ENCODE measurements at places on chromosomes 16 and 17.

GRCh38 chr17:80916246-80916645, 75.4 kb upstream of the CHMP6 start:
- DNase-seq, result no peak

DNA sequence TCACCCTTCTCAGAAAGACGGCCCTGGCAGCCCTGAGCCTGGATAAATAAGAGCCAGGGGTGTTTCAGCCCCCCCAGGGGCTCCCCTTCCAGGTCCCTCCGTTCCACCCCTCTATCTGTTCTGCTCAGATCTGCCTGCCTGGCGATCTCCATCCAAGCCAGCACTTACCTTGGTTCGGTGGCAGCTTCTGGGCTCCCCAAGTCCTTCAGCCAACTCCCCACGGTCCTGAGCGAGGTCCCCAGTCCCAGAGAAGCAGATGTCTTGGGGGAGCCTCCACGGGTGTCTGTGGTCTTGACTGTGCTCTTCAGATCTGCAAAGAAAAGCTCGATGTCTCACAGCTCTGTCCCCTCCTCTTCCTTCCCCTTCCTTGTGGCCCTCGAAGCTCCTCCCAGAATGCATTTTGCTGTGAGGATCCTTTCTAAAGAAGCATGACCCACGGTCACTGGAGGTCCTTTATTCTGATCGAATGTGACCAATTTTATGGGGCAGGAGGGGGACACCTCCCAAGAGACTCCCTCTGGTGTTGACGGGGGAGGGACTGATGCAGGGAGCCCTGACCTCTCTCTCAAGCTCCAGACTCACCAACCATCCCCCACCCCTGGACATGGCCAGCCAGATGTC, at the start of gene PIK3R6:
Gene PIK3R6, minus strand, starts transcription at position 314 of the 621 bp plus-strand sequence. CDS start 17,880 bp downstream, outside the sequence.
- no peak for DNase-seq

GRCh38 chr16:80710918-80711317, 93.5 kb downstream of the CDYL2 start:
- no peak for DNase-seq

GRCh38 chr16:63244631-63245030, 1208.4 kb upstream of the CDH8 start:
- no peak for DNase-seq

DNA sequence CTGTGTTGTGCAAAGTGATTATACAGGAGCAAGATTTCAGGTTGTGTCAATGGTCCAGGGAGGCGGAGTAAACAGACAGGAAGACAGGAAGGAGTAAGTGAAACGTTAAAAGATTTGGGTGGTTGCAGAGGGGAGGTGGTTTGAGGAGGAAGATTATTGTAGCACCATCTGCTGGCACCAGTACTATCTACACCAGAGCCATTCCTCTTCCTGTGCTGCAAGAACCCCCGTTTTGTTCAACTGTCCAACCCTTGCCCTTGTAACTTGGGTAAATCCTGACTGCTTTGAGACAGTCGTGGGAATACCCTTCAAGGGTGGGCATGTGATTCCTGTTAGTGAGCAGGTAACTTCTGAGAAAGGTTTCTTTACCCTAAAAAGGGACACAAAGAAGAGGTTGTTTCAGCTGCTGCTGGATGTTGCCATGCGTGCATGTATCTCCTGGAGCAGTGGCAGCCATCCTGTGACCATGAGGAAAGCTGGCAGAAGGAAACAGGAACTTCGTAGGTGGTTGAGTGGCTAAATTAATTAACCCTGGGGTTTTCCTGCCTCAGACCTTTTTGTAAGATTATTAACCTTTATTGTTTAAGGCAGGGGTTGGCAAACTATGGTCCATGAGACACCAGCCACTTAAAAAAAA, 124.1 kb downstream of the PRKCA start:
- DNase-seq, result peak; percentile 2

GRCh38 chr16:88622866-88623265, 15.5 kb upstream of the IL17C start:
- no peak for DNase-seq

DNA sequence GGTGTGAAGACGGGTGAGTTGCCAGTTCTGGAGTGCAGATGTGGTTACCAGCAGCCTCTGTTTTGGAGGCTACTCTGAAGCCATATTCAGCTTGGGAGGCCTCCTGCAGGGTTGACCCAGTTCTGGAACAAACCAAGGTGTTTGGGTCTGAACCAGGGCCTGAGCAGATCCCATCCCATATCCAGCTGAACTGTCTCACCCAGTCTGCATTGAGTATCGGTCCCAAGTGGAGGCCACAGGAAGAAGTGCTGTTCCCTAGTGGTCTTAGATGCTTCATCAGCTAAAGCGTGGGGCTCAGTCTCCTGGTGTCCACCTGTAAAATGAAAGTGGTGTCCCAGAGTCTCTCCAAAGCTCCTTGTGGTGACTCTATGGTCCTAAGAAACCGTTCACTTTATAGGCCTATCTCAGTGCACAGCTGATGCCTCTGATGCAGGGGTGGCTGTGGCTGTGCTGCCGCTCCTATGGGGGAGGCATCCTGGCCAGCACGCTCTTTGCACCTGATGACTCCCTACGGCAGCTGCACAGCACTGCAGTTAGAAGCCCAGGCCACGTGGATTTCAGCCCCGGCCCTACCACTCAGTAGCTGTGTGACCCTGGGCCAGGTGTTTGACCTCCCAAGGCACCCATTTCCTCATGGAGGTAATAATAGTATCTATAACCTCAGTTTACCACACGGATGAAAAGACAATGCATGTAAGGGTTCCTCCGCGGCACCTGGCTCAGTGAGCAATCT, 21.0 kb downstream of the CBX4 start:
- no peak for DNase-seq

- no peak for DNase-seq
These were observed 31.1 kb downstream of the SNN start for GRCh38 chr16:11699234-11699894.

- DNase-seq, result no peak
These were observed 103.1 kb upstream of the DYNLRB2 start for GRCh38 chr16:80437707-80438106.

DNA sequence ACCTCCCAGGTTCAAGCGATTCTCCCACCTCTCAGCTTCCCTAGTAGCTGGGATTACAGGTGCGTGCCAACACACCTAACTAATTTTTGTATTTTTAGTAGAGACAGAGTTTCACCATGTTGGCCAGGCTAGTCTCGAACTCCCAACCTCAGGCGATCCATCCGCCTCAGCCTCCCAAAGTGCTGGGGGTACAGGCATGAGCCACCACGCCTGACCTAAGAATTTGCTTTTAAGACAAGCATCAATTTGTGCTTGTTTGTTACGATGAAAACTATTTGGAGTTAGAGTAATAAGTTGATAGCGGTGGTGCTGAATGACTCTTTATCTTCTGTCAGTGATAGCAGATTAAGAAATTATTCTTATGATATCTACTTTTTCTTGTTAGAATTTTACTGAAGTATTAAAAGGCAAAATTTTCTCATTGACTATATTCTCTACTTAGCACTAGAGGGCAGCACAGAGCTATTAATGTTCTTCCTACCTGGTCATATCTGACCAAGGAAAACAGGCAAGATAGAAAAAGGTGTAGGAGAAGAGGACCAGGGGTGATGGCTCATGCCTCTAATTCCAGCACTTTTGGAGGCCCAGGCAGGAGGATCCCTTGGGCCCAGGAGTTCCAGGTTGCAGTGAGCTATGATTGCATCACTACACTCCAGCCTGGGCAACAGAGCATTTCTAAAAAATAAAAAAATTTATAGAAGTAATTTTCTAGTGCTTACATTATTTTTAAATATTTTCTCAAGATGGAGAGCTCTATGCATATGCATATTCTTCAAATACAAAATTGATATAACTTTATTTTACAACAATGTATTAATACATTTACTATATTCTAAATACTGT, 24.5 kb downstream of the STXBP4 start:
- DNase-seq, result no peak

DNA sequence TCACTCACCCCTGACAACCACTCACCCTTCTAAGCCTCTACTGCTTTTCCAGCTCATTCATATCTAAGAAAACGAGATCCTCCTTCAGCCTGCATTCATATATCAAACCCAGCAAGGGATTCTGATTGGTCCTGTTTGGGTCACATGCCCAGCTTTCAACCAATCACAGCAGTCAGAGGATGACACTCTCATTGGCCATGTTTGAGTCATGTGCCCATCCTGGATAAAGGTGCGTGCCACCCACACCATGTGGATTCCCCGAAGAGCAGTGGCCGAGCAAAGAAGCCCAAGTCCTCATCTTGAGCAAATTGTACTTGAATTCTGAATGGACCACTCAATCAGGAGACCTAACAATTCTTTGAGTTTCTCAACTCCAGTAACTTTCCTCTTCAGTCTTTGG, 45.0 kb downstream of the SCNN1G start:
- DNase-seq, result no peak

GRCh38 chr16:67730326-67730725, 11.2 kb upstream of the GFOD2 start:
- no peak for DNase-seq

DNA sequence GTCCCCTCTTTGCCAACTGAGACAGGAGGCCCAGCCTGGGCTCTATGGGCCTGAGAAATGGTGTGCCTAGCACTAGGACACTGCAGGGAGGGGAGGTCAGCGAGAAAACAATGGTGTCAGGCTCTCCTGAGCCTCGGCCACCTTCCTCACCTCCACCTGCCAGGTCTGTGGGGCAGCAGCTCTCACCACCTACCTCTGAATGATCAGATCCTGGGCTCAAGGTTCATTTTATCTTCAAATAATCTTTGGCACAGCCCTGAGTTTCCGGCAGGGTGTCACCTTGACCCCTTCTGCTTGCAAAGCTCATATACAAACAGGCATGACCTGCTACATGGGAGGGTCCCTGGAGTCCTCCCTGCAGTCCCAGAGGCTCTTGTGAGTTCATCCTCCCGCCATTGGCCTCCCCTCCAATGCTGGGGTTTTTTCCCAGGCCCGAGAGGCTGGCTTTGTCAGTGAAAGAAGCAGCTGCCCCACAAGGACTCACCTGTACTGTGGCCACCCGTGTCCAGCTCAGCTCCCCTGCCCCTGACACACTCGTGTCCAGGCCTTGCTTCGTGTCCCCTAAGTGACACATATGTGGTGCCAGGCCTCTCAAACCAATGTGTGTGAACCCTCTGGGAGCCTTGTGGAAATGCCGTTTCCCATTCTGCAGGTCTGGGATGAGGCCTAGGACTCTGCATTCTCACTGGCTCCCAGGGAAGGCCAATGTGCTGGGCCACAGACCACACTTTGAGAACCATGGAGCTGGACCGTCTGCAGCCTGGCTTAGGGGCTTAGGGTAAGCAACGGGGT, 176.8 kb upstream of the CIBAR2 start:
- no peak for DNase-seq

DNA sequence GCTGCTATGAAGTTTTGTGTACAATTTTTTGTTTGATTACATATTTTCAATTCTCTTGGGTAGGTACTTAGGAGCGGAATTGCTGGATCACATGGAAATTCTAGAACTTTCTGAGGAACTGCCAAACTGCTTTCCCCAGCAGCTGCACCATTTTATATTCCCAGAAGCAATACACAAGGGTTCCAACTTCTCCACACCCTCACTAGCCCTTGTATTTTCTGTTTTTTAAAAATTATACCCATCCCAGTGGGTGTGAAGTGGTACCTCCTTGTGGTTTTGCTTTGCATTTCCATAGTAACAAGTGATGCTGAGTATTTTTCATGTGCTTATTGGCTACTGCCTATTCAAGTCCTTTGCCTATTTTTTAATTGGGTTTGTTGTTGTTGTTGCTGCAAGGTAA, 20.9 kb downstream of the NACA2 start:
- no peak for DNase-seq

- DNase-seq, result no peak
These were observed 714.3 kb downstream of the WWOX start for GRCh38 chr16:78813661-78814311.

DNA sequence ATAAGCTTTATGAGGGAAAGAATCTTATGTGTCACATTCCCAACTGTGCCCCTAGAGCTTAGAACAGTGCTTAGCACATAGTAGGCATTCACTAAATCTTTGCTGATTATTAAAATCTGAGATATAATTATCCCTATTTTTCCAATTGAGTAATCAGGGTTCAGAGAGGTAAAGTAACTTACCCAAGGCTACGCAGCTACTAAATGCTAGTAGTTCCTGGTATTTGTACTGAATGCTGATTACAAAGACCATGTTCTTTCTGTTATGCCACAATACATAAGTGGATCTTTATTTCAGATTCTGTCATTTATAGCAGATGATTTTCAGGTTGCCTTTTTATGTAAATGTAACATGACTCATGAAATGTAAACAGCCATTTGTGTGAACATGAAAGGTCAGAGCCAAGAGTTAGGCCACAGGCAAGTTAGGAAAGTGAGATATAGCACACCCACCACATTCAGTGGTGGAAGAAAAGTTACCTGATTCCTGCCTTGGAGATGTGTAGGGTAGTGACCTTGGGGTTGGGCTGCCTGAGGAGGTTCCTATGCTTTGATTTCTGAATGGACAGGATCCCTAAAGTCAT, 77.2 kb downstream of the FTO start:
- DNase-seq, result no peak

GRCh38 chr16:65106757-65107156, 15.1 kb downstream of the CDH11 start:
- DNase-seq, result no peak

GRCh38 chr17:80861892-80862291, 129.7 kb upstream of the CHMP6 start:
- DNase-seq, result peak; percentile 21
